Stimulated activated naive CD4-positive, alpha-beta T cell treated with Interleukin-2 at 50 U/mL for 16 hours (primary cell): ENCODE measurements at places on chromosomes 2 and 18.

DNA sequence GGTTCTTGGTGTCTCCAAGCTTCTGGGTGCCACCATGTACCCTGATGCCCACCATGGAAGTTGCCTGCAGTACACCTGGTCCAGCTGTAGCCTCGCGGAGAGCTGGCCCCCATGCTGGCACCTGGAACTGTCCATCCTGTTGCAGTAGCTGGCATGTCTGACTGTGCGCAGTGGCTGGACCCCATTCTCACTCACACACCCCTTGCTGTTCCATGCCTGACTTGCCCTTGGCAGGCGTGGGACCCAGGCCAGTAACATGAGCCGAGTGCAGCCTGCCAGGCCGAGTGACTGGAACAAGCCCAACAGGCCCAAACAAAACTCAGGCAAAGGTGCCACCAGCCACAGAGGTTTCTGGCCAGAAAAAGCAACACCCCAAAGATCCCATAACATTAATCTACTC lies 73.8 kb downstream of the NEURL3 start:
- no peak for DNase-seq

DNA sequence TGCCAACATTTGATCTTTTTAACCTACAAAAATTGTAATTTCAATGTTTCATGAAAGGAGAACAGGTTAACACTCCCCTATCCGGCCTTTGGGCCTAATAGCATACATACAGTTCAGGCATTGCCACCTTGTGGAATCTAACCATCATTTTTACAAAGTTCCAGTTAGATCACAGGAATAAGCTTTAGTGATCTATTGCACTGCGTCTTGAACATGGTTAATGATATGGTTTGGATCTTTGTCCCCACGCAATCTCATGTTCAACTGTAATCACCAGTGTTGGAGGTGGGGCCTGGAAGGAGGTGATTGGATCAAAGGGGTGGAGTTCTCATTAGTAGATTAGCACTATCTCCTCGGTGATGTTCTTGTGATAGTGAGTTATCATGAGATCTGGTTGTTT lies 58.2 kb upstream of the NEUROD1 start:
- DNase-seq = no peak

GRCh38 chr2:67234440-67234839 lies 162.7 kb upstream of the ETAA1 start:
- DNase-seq = no peak

- DNase-seq = no peak
These were observed 24.6 kb downstream of the ALPK2 start for GRCh38 chr18:58604311-58604710.

GRCh38 chr2:115649731-115650130 lies 1207.3 kb downstream of the DPP10 start:
- DNase-seq = no peak

- no peak for DNase-seq
These were observed 909.4 kb upstream of the GYPC start for GRCh38 chr2:125746321-125747164.

DNA sequence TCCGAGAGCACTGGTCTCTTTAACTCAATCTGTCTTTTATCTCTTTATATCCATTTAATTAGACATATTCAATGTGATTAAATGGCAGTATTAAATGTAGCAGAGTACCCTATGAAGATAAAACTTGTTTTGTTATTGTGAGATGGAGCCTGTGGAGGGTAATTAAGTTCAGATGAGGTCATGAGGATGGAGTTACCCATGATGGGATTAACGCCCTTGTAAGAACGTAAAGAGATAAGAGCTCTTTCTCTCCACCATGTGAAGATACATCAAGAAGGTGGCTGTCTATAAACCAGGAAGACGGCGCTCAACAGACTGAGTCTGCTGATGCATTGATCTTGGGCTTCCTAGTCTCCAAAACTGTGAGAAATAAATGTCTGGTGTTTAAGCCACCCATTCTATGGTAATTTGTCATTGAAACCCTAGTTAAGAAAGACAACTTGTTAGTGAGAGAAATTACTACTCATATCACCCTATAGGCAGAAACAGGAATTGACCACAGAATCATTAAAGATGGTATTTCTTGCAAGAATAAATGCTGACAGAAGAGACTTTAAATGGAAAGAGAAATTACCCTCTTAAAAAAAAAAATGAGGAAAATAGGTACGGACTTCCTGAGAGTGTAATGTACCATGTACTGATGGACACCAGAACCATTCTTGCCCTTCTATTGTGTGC lies 738.7 kb upstream of the CHAC2 start:
- no peak for DNase-seq

GRCh38 chr2:55107436-55107835 lies 57.2 kb upstream of the RTN4 start:
- DNase-seq = no peak

GRCh38 chr18:24601585-24601984 lies 141.1 kb downstream of the HRH4 start:
- DNase-seq = no peak

DNA sequence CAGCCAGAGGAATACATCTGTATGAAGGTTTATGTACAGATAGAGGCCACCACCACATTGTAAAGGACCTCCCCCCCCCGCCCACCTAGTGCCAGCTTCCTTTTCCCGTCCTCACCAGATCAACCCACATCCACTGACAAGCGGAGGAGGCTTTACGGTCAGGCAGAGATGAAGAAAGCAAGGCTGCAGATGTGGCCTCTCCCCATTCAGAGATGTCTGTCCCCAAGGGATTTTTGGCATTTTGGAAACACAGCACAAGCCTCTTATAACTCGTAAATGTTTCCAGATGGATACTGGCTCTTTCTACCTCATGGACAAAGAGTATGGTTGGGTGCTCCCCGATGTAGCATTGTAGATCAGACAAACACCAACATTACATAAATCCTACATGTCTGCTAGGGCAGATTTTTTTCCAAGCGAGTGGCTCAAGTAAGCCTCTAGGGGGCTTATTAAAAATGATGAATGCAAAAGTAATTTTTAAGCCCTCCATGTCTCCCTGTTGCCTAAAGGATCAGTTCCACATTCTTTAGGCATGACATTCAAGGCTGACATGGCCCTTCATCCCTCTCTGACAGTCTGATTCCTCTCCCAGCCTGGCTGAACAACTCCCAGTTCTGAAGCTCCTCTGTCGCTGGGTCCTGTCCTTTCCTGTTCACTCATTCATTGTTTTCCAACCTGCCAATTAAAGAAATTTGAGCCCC lies 11.7 kb downstream of the VIT start:
- DNase-seq = no peak

GRCh38 chr2:165793779-165794535 lies at the start of gene GALNT3:
TSS of gene GALNT3 (minus strand) at chr2:165794247. CDS start at chr2:165770700, 23,547 bp downstream.
- peak; percentile 18 for DNase-seq

DNA sequence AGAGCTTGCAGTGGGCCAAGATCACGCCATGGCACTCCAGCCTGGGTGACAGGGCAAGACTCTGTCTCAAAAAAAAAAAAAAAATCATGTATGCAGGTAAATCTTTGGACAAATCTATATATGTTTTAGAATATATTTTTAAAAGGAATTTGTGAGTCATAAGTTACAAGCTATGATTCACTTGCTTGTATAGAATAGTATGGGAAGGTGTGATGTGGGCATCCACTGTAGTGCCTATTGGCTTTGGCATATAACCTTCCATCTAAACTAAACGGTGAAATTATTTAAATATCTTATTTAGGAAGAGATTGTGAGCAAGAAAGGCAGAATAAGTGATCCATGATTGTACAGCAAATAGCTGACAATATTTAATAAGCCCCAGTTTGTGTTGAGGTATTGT lies 261.1 kb downstream of the GALNT13 start:
- no peak for DNase-seq

DNA sequence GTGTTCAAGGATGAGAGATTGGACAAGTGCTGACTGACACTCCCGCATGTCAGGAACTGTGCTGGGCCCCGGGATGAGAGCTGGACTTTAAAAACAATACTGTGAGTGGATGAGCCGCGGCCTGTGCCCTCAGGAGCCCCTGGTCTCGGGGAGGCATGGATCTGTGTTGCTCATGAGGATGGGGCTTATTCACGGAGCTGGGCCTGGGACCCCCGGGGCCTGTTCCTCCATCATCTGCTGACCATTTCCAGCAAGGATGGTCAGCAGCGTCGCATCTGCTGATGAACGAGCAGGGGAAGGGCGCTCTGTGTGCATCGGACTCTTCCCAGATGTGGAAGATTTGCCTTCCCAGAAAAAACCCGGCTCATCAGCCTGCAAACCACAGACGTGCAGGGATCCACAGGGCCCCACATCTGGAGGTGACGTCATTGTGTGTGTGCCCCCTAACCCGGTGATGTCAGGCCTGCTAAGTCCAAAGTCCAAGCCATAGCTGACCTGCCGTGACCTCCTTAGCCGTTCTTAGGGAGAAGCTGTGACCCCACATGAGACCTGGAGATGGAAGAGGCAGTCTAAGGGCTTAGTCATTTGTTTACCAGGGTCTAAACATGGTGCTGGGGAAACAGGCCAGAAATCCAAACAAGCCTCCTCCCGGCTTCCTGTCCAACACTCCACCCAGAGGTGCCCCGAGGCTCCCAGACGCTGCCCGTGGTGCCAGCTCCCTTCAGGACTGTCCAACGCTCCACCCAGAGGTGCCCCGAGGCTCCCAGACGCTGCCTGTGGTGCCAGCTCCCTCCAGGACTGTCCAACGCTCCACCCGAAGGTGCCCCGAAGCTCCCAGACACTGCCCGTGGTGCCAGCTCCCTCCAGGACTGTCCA lies 143.9 kb downstream of the PXDN start:
- DNase-seq = no peak

DNA sequence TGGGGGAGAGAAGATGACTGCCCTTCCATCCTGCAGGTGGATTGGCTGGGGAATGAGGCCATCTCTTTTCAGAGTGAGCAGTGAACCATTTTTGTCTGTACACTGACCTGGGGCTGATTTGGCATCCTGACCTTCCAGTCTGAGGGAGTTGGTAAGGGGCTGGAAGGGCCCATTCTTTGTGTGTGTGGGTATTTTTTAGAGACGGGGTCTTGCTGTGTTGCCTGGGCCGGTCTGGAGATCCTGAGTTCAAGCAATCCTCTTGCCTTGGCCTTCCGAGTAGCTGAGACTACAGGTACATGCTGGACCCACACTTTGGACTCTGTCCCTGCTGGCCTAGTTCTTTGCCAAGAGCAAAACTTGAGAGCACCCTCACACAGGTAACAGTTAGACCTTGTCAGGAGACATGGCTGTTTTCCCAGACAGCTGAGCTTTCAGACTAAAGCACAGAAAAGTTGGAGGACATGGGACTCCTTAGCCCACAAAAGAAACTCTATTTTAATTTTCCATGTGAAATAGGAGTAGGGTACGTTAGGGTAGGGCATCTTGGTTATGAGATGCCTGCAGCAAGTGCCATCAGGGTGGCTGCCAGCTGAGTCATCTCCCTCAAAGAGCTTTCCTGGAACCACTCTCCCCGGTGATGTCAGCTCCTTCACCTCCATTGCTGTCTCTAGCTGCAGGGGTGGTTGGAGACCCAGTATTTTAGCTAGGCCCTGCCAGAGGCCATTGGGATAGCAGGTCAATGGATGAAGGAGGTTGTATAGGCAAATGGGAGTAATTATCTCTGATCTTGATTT lies 60.7 kb downstream of the DGKD start:
- peak; percentile 49 for DNase-seq

GRCh38 chr2:12718711-12719399 lies 2.1 kb downstream of the TRIB2 start:
- peak; percentile 47 for DNase-seq

- DNase-seq = no peak
These were observed 79.8 kb upstream of the LRPPRC start for GRCh38 chr2:44075541-44075940.

DNA sequence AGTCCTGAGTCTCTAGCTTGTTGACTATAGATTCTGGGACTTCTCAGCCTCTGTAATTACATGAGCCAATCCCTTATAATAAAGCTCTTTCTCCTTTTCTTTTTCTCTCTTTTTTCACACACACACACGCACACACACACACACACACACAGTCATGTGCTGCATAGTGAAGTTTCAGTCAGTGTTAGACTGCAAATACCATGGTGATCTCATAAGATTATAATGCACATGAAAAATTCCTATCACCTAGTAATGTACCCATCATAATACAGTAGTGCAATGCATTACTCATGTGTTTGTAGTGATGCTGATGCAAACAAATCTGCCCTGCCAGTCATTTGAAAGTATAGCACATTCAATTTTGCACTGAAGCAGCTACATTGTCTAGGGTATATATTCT lies 558.2 kb downstream of the SUCLG1 start:
- DNase-seq = no peak

- peak; percentile 40 for DNase-seq
These were observed 54.1 kb downstream of the TAF1B start for GRCh38 chr2:9897331-9897737.

- DNase-seq = peak; percentile 42
These were observed 17.4 kb downstream of the CIDEA start for GRCh38 chr18:12271376-12272235.

DNA sequence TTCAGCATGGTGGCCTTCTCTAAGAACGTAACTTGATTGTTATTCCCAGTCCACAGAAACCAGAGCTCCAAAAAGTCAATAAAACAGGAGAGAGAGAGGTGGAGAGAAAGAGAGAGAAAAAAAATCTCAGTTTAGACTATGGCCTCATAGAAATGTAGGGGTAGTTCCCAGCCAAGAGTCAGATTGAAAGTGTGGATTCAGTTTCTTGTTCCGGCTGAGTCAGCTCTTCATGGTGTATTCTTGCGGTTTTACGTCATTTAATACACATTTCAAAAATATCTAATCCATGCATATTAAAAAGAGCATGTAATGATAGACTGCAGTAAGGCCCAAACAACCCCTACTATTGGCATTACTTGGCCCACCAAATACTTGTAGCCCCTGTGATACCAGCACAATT lies 303.9 kb downstream of the ETAA1 start:
- DNase-seq = no peak

DNA sequence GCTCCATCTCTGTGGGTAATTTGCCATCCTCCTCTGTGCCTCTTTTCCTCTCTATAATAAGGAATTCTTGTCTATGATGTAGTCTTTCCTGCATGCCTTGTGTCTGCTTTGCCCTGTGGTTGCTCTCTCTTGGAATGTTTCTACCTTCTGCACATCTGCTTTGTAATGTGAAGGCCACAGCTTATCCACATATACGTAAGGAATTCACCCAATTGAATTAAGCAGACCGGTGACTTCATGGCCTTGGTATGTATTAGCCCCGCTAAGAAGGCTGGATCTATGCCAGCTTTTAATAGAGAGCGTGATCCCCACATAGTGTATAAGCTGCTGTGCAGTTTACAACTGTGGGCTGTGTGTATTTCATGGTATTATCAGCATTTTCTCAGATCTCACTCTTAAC lies 274.7 kb downstream of the RNF144A start:
- DNase-seq = no peak

DNA sequence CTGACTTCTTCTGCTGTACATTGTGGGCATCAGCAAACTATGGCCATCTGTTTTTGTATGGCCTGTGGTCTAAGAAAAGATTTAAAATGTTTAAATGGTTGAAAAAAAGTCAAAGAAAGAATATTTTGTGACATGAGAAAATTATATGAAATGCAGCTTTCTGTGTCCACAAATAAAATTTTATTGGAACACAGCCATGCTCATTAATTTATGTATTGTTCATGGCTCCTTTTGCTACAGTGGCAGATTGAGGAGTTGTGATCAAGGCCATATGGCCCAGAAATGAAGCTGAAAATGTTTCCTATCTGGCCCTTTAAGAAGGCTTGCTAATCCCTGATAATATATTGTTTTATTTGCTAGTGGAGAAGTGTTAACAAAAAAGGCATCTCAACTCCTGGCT lies 162.0 kb downstream of the SLC4A3 start:
- DNase-seq = no peak
